ENCODE measurements at places on chromosomes 4 and X.

DNA sequence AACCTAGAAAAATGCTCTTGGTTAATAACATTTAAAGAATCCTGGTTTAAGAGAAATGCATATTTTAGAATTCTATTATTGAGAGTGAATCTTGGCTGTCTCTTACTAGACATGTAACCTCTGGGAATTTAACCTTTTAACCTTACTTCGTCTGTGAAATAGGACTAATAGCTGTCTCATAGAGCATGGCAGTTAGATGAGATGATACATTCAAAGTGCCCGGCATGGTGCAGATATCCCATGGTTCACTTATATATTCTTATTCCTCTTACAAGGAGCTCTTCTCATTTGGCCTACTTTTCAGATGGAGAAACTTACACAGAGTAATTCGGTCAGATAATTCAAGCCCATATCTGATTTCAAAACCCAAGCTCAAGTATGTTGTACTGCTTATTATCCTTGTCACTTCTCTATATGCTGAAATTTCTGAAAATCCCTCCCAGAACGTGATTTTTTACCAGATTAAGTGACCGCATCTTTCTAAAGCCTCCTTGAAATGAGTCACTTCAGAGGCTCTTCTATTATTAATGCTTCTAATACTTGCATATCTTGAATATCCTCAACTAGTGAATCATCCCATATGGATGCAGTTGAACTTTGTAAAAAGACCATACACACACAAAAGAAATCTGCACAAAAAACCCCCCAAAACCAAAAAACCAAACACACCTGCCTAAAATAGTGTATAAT is 4.9 kb downstream of the CDKN2AIP start:
- H3K36me3 ChIP-seq = peaks cover 70% of the 10 kb centered on the region
- no peaks in the 10 kb centered on the region for H3K27me3 ChIP-seq
- H3K4me1 ChIP-seq = peaks cover 44% of the 10 kb centered on the region

DNA sequence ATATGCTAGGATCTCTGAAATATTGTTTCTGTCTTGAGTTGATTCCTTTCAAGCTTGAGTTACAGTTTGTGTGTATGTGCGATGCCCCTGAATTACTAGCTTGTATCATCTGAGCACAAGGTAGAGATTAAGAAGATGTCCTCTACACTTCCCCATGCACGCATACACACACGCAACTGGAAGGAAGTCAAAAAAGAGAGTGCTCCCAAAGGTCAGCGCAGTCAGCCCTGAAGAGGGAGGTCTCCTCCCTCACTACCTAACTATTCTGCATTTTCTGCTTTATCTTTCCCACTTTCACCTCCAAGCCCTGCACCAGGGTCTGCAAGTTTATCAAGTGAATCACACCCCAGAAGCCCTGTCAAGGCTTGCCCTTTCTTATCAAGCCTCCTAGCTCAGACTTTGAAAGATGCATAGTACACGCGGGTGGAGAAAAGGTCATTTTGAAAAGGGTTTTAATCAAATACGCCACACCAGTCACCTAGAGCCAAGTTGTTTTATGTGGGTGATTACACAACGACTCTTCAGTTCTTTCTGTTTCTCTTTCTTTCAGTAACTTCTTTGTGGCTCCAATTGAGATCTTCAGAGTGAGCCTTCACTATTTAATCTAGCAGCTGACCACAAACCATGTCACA is 127.7 kb downstream of the ASB9 start:
- peak overlapping the region; percentile 76 for H3K27ac ChIP-seq
- H3K4me1 ChIP-seq = peaks cover 18% of the 10 kb centered on the region
- peaks cover 4% of the 10 kb centered on the region for H3K27me3 ChIP-seq

- no peak overlapping the region for H3K4me3 ChIP-seq
- H3K4me1 ChIP-seq = no peaks in the 10 kb centered on the region
- no peak for DNase-seq
- H3K36me3 ChIP-seq = no peaks in the 10 kb centered on the region
Observed at GRCh38 chr4:89586318-89586717, 250.6 kb downstream of the SNCA start.

DNA sequence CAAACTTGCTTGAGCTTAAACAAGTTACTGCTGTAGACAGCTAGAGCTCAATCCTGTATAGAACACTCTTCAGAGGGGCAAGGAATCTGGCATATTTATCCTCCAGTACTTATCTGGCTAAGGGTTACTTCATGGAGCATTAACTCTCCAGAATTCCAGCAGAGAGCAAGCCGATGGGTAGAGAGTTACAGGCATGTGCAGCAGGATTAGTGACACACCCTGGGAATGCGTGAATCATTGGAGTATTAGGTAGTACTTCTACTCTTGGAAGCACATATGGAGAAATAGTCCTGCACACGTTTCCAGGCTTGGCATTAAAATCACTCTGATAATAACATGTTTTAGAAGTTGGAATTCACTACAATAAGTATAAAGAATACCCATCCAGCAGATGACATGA is 35.4 kb downstream of the GRXCR1 start:
- no peaks in the 10 kb centered on the region for H3K36me3 ChIP-seq
- H3K4me1 ChIP-seq = no peaks in the 10 kb centered on the region
- no peaks in the 10 kb centered on the region for H3K27me3 ChIP-seq
- no peak for DNase-seq
- H3K4me3 ChIP-seq = no peak overlapping the region

DNA sequence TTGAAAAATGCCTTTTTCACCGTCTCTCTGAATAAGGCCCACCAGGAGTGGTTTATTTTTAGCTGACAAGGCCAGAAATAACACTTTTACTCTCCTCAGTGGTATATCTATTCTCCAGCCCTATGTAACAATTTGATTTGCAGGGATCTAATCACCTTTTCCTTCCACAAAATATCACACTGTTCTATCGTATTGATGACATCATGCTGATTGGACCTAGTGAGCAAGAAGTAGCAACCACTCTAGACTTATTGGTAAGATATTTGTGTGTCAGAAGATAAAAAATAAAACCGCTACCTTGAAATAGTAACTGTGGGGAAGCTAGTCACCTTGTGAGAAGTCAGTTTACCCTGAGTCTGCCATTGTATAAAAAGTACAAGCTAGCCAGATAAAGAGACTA is 27.7 kb downstream of the AGTR2 start:
- H3K4me1 ChIP-seq = no peaks in the 10 kb centered on the region
- no peaks in the 10 kb centered on the region for H3K36me3 ChIP-seq
- H3K4me3 ChIP-seq = no peak overlapping the region
- H3K27me3 ChIP-seq = no peaks in the 10 kb centered on the region
- DNase-seq = no peak

- peaks cover 28% of the 10 kb centered on the region for H3K4me1 ChIP-seq
- peaks cover 5% of the 10 kb centered on the region for H3K36me3 ChIP-seq
- no peak for DNase-seq
- H3K4me3 ChIP-seq = no peak overlapping the region
Observed at GRCh38 chrX:123988423-123989111, 27.1 kb downstream of the STAG2 start.

DNA sequence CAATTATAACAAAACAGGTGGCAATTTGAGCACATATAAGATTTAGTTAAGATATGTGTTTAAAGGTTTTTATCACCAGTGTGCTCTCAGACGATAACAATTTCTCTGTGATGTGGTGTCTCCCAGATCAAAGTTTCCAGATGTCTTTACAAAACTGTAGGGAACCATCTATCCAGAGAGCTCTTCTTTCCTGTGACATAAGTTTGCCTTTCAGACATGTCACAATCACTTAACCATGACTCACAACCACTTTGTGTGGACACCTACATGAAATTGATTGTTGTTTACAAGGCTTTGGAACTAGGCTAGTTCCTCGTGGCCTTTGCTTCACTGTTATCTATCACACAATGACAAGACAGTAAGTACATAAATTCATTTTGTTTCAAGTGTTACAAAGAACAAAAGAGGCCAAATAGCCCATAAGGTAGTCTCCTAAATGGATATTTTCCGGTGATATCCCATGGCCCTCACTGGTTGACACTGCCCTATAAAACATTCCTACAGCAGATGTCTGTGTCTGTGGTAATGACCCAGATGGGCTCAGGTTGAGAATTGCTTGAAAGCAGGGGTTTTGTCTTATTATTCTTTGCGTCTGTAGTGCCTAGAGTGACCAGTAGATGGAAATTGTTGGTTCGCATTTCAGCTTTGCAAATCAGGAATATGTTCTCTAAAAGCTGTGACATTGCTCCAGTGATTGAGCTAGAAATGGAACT is 297.8 kb upstream of the FAM241A start:
- no peaks in the 10 kb centered on the region for H3K36me3 ChIP-seq
- no peaks in the 10 kb centered on the region for H3K27me3 ChIP-seq
- H3K4me1 ChIP-seq = no peaks in the 10 kb centered on the region
- DNase-seq = no peak
- no peak overlapping the region for H3K4me3 ChIP-seq

- DNase-seq = no peak
- no peak overlapping the region for H3K27ac ChIP-seq
- H3K36me3 ChIP-seq = no peaks in the 10 kb centered on the region
Observed at GRCh38 chr4:89765966-89766365, 71.0 kb downstream of the SNCA start.

DNA sequence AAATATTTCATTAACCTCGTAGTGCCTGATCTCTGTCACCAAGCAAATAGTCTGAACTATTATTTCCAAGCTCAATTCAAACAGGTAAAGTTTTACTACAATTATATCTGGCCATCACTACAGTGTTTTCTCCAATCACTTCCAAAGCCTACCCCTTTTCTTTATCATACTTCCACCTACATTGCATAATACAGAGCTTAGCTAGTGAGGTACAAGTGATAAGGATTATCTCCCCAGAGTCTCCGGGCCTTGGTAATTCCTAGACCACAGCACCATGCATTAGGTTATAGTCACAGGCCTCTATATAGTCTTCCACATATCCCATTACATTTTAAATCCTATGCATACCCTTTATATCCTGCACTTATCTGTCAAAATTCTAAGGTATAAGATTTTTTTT is 154.2 kb downstream of the SNCA start:
- no peak overlapping the region for H3K27ac ChIP-seq
- H3K36me3 ChIP-seq = no peaks in the 10 kb centered on the region
- H3K4me1 ChIP-seq = peaks cover 17% of the 10 kb centered on the region
- no peak for DNase-seq
- peaks cover 3% of the 10 kb centered on the region for H3K27me3 ChIP-seq
- H3K4me3 ChIP-seq = no peak overlapping the region
